H7 (cell line): ENCODE measurements at places on chromosomes 1 and 21. TPM values are rescaled to one million over a fixed set of nuclear protein-coding genes. Genes with fewer than 3 reads are reported as not detected.

Gene S100A7
- total RNA-seq: not detected in 2 replicates

Gene S100A1
- 0.63 and 0.80 TPM in 2 replicates for total RNA-seq

Gene PODN
- not detected in 2 replicates for total RNA-seq

- DNase-seq: no peak
Observed at GRCh38 chr1:169902751-169903150, 9.1 kb upstream of the SCYL3 start.
